ENCODE measurements at places on chromosomes 1 and 21.

DNA sequence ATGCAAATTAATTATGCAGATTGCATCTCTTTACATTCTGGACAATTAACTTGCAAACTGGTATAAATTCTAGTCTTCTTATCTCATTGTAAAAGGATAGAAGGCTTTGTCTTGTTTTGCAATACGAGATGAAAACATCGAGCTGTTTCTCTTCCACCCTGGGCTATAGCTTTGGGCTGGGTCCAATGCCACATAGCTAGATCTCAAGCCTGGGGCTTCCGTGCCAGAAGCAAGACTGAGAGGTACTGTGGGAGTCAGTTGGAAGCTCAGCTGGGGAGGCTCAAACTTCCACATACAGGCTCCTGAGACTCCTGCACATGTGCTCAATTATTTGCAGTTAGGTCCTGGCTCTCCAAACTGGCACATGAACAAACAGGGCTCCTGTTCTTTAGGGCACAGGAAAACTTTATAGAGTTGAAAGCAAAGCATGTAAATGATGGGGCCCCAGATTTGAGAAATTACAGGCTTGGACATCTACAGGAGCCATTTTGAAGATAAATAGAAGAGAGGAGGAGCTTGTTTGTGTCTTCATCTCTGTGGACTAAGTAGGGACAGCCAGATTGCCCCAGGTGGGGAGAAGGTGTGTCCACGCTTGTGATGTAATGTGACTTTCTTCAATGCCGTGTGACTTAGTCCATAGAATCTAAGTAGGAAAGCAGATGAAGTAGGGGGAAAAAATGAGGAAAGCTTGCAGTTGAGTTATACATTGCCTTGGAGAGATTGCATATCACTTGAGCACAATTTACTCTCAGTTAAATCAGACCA, 65.9 kb upstream of the SIPA1L2 start:
- no peak for DNase-seq
- no peaks in the 10 kb centered on the region for H3K36me3 ChIP-seq
- H3K4me3 ChIP-seq: no peak overlapping the region
- no peaks in the 10 kb centered on the region for H3K4me1 ChIP-seq
- no peak overlapping the region for H3K27ac ChIP-seq

DNA sequence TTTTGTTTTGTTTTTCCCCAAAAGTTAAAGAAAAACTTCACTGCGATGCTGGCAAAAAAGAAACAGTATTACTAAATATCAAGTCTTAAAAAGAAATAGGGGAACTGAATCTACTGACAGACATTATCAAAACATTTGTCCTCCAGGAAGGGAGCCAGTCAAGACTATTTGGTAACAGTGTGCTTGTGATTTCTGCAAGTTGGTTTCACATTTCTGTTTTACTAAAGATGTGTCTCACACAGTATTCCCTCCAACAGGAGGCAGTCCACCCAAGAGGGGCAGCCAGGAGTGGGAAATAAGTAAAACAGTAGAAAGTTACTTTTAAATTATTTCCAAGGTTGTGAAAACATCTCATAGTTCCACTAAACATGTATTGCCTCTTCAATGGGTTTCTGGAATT, 74.4 kb upstream of the SDC3 start:
- H3K4me1 ChIP-seq: peaks cover 9% of the 10 kb centered on the region
- H3K36me3 ChIP-seq: no peaks in the 10 kb centered on the region
- no peaks in the 10 kb centered on the region for H3K27me3 ChIP-seq
- DNase-seq: no peak
- H3K27ac ChIP-seq: no peak overlapping the region

DNA sequence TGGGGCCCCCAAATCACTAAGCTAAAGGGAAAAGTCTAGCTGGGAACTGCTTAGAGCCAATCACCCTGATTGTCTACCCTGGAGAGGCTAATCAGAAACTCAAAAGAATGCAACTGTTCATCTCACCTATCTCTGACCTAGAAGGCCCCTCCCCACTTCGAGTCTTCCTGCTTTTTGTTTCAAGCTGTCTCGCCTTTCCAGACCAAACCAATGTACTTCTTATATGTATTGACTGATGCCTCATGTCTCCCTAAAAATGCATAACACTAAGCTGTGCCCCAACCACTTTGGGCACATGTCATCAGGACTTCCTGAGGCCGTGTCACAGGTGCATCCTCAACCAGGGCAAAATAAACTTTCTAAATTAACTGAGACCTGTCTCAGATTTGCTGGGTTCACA, 209.5 kb downstream of the APP start:
- H3K4me1 ChIP-seq: no peaks in the 10 kb centered on the region
- H3K36me3 ChIP-seq: no peaks in the 10 kb centered on the region
- DNase-seq: no peak
- no peaks in the 10 kb centered on the region for H3K27me3 ChIP-seq

DNA sequence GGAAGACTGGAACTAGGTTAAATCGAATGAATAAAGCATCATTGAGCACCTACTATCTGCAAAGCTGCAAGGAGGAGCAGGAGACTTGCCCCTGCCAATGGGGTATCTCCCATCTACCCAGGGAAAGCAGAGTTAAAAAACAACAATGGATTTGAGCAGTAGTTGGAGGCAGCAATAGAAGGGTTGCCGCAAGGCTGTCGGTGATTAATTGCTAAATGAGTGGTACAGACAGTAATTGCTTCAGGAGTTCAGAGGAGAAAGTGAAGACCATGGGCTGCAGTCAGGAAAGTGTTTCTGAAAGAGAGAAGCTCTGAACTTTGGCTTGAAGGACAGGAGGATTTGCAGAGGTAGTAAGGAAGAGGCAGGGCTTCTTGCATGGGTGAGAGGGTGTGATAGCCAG, 152.9 kb downstream of the ACTL8 start:
- peaks cover 22% of the 10 kb centered on the region for H3K27me3 ChIP-seq
- H3K4me3 ChIP-seq: no peak overlapping the region
- DNase-seq: no peak

DNA sequence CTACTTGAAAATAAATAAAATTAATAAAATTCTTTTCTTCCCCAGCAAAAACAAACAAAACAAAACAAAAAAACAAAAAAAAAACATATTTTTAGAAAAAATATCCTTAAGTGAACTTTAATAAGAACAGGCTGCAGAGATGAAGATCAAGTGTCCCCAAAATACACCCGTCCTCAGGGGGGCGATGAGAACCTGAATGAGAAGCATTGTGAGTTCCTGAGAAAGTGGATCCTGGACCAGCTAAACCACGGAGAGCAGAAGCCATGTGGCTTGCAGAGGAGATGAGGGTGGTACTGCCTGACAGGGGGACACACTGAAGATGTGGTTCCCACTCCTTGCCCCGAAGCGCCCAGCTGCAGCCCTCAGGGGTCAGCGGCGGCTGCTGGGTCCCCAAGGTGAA, 89.3 kb downstream of the ITPKB start:
- H3K27ac ChIP-seq: no peak overlapping the region
- H3K27me3 ChIP-seq: no peaks in the 10 kb centered on the region
- no peaks in the 10 kb centered on the region for H3K36me3 ChIP-seq
- no peak for DNase-seq
- no peak overlapping the region for H3K4me3 ChIP-seq

- no peak overlapping the region for H3K27ac ChIP-seq
- H3K36me3 ChIP-seq: no peaks in the 10 kb centered on the region
- H3K4me3 ChIP-seq: no peak overlapping the region
- DNase-seq: no peak
- H3K4me1 ChIP-seq: no peaks in the 10 kb centered on the region
Observed at GRCh38 chr1:237901299-237901934, 10.7 kb upstream of the ZP4 start.

DNA sequence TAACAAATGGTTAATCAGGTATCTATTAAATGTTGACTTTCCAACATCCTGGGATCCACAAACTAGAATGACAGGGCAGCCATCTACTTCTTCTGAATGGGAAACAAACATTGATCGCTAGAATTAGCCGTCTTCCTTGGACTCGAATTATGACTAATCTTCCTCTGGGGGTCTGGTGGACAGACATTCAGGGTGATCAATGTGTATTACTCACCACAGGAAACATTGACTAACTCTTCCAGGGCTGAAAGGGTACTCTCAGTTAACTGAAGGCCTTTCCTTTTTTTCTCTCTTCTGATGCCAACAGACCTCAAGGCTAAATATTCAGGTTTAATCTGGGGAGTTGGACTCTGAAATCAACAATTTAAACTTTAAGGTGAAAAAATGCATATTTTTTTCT, 9.5 kb downstream of the NOL9 start:
- no peaks in the 10 kb centered on the region for H3K27me3 ChIP-seq
- no peak overlapping the region for H3K27ac ChIP-seq

DNA sequence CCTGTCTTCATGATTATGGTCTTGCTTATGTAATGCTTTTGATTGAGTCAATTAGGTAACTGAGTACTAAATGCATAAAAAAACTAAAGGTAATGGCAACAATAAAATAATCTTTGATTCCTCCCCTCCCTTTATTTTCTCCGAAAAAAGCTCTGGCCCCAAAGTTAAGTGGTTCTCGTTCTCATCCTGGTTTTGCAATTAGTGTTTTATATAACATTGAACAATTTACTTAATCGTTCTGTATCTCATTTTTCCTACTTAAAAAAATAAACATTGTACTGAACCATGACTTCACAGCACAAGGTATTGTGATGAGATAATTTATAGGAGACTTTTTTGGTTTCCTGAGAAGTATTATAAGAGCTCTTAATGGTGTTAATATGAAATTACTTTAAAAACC, 11.3 kb downstream of the SLC22A15 start:
- no peak overlapping the region for H3K27ac ChIP-seq
- no peak for DNase-seq
- no peaks in the 10 kb centered on the region for H3K27me3 ChIP-seq
- H3K4me1 ChIP-seq: no peaks in the 10 kb centered on the region
- no peaks in the 10 kb centered on the region for H3K36me3 ChIP-seq

DNA sequence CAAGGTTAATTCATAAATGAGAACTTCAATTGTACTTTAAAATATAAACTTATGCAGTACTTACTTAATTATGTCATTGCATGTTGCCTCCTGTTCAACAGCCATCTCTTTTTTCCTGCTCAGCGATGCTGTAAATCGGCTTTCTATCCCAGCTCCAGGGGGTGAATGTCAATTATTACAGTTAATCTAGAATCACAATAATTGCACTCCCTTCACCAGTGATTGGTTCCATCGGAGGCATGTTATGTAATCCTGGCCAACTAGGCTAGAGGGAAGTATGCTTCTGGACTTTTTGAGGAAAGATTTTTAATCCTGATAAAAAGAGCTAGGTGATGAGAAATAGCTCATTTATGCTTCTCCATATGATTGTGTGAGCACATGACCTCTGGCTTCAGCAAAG, 53.8 kb upstream of the SGIP1 start:
- H3K27me3 ChIP-seq: no peaks in the 10 kb centered on the region
- no peak overlapping the region for H3K4me3 ChIP-seq
- H3K4me1 ChIP-seq: no peaks in the 10 kb centered on the region
- DNase-seq: no peak
- H3K36me3 ChIP-seq: no peaks in the 10 kb centered on the region

- H3K4me1 ChIP-seq: no peaks in the 10 kb centered on the region
- no peaks in the 10 kb centered on the region for H3K36me3 ChIP-seq
Observed at GRCh38 chr1:170461291-170461747, 70.6 kb upstream of the GORAB start.

- DNase-seq: no peak
- no peaks in the 10 kb centered on the region for H3K27me3 ChIP-seq
- no peak overlapping the region for H3K27ac ChIP-seq
- H3K36me3 ChIP-seq: no peaks in the 10 kb centered on the region
- no peaks in the 10 kb centered on the region for H3K4me1 ChIP-seq
Observed at GRCh38 chr1:116724765-116725375, 29.4 kb upstream of the CD2 start.

DNA sequence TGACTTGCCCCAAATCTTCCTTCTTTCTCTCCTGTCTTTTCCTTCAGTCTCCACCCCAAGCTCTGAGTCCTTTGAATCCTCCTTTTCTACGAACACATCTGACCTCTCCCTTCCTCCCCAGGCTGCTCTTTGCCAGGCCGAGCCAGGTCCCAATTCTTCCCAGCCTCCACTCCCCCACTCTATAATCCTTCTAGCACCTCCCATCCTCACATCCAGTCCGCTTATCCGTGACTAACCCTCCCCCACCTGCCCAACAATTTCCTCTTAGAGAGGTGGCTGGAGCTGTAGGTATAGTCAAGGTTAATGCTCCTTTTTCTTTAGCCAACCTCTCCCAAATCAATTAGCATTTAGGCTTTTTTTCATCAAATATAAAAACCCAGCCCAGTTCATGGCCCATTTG, 9.5 kb upstream of the HPDL start:
- H3K27ac ChIP-seq: no peak overlapping the region
- H3K36me3 ChIP-seq: no peaks in the 10 kb centered on the region
- no peak overlapping the region for H3K4me3 ChIP-seq

- no peak for DNase-seq
- no peaks in the 10 kb centered on the region for H3K27me3 ChIP-seq
- H3K4me1 ChIP-seq: no peaks in the 10 kb centered on the region
- no peaks in the 10 kb centered on the region for H3K36me3 ChIP-seq
- H3K4me3 ChIP-seq: no peak overlapping the region
Observed at GRCh38 chr1:102875756-102876155, 232.6 kb downstream of the COL11A1 start.

DNA sequence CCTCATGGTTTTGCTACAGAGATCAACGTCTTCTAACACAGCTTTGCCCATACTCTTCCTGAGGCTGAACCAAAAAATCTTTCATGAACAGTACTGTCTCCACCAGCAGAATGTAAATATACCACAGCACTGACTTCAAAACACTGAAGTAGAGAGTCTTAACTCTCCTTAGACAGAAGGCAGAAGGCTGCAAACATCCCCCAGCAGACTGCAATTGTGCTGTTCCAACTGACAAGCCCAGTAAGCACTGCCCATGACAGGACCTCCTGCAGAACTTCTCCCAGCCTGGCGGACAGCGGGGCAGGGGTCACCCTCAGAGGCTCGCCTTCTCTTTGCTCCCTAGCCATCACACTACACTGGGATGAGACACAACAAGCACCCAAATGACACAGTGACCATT, 218.7 kb downstream of the RERE start:
- H3K36me3 ChIP-seq: no peaks in the 10 kb centered on the region
- H3K4me3 ChIP-seq: no peak overlapping the region
- no peaks in the 10 kb centered on the region for H3K27me3 ChIP-seq
- no peak for DNase-seq
- H3K27ac ChIP-seq: peak overlapping the region; percentile 69

DNA sequence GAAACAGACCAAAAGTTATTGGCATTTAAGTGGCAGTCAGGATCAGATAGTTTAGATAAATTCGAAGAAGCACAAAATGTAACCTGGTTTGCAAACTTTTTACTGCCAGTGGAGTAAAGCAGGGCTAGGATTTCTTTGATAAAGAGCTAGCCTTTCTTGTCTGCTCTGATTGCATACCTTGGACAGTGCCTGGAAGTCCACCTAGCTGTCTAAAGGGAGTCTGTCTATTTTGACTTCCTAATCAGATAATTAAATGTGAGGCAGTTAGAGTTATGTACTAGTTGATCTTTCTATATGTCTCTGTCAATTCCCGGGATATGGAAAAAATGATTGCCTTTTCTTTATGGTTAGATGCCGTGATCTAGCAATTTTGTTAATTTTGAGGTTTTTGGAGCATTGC, 4.1 kb downstream of the GPSM2 start:
- H3K4me3 ChIP-seq: no peak overlapping the region
- no peaks in the 10 kb centered on the region for H3K27me3 ChIP-seq
- H3K4me1 ChIP-seq: no peaks in the 10 kb centered on the region
- DNase-seq: no peak
- H3K36me3 ChIP-seq: no peaks in the 10 kb centered on the region

GRCh38 chr1:153649137-153649862, 9.2 kb upstream of the SNAPIN start:
- no peak overlapping the region for H3K4me3 ChIP-seq
- DNase-seq: no peak
- H3K27ac ChIP-seq: peak overlapping the region; percentile 69
- no peaks in the 10 kb centered on the region for H3K4me1 ChIP-seq
